ENCODE measurements at places on chromosomes 16 and 17. TPM values are rescaled to one million over a fixed set of nuclear protein-coding genes. Genes with fewer than 3 reads are reported as not detected.

The KCNAB3 gene
- polyA plus RNA-seq = 2.0 TPM

The RAMP2 gene
- polyA plus RNA-seq = 0.19 TPM

The RNF227 gene
- polyA plus RNA-seq = 5.7 TPM

GRCh38 chr17:17665255-17665654 lies 16.0 kb upstream of the RAI1 start:
- H3K27ac ChIP-seq = no peak overlapping the region
- no peak overlapping the region for H3K4me3 ChIP-seq
- no peaks in the 10 kb centered on the region for H3K36me3 ChIP-seq
- peaks cover 2% of the 10 kb centered on the region for H3K27me3 ChIP-seq
- H3K4me1 ChIP-seq = peaks cover 37% of the 10 kb centered on the region

- H3K36me3 ChIP-seq = peaks cover 18% of the 10 kb centered on the region
- H3K4me3 ChIP-seq = no peak overlapping the region
- no peak for DNase-seq
- H3K4me1 ChIP-seq = peaks cover 8% of the 10 kb centered on the region
Observed at GRCh38 chr16:10966129-10966528, 21.8 kb downstream of the CLEC16A start.

- H3K27ac ChIP-seq = no peak overlapping the region
- no peak overlapping the region for H3K4me3 ChIP-seq
- no peaks in the 10 kb centered on the region for H3K4me1 ChIP-seq
Observed at GRCh38 chr17:66928949-66929348, 35.6 kb upstream of the CACNG4 start.

- H3K27ac ChIP-seq = no peak overlapping the region
- no peak for DNase-seq
- H3K4me3 ChIP-seq = no peak overlapping the region
- H3K36me3 ChIP-seq = peaks cover 4% of the 10 kb centered on the region
Observed at GRCh38 chr17:1861391-1862010, 31.7 kb downstream of the RPA1 start.

GRCh38 chr17:55898195-55898594 lies 147.3 kb downstream of the PCTP start:
- H3K36me3 ChIP-seq = no peaks in the 10 kb centered on the region
- no peaks in the 10 kb centered on the region for H3K27me3 ChIP-seq
- H3K27ac ChIP-seq = no peak overlapping the region
- H3K4me1 ChIP-seq = no peaks in the 10 kb centered on the region

DNA sequence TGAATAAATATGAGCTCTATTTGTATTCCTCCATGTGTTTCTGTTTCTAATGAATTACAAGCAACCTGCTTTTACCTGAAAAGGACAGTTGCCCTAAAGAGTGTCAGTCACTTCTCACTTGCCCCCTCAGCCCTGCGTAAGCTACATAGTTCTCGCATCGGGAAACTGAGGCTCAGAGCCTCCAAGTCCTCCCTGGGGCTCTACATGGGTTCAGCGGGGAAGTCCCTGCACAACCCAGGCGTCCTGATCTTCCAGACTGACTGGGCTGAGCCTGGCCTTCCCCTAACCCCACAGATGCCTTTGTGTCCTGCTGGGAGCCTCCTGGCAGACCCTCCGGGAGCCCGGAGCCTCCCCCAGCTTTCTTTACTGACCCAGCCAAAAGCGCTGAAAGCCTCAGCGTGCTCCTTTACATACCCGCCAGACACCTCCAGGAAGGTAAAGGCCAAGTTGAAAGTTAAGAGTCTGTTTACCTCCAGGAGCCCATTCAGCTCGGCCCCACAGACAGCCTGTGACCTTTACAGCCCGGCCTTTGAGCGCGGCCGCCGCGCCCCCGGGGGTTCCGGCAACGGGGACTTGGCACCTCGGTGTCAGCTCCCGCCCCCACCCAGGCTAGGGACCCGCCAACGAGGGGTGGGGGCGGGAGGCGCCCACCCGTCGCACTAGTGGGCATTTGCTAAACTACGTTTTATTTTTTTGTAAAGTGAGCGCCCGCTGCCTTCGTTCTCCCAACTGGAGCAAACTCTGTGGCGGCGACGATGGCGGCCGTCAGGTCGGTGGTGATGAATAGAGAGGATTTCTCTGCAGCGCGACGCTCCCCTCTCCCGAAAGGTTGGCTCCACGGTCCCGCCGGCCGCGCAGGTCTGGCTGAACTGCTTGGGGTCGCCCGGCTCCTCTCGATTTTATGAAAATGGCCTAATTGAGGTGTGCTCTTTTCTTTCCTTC lies 4.4 kb upstream of the HOXB13 start:
- no peak overlapping the region for H3K27ac ChIP-seq
- H3K27me3 ChIP-seq = peaks cover 97% of the 10 kb centered on the region
- no peaks in the 10 kb centered on the region for H3K4me1 ChIP-seq
- no peak overlapping the region for H3K4me3 ChIP-seq
